ENCODE measurements at places on chromosomes 7 and 10.

DNA sequence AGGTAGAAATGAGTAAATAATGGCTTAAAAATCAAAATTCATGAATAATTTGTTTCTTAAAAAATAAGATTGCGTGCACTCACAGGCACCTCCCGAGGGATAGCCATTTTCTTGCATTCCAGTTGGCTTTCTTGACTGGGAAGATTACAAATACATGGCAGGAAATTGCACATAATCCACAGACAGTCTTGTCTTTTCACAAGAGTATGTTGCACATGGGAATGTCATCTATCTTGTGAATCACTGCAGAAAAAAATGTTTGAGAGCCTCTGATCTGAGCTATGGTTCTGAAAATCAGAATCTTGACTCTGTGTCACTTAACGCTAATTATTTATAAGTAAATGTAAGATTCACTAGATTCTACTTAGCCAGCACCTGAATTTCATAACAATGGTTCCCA is 74.1 kb upstream of the PRKG1 start:
- DNase-seq = no peak

DNA sequence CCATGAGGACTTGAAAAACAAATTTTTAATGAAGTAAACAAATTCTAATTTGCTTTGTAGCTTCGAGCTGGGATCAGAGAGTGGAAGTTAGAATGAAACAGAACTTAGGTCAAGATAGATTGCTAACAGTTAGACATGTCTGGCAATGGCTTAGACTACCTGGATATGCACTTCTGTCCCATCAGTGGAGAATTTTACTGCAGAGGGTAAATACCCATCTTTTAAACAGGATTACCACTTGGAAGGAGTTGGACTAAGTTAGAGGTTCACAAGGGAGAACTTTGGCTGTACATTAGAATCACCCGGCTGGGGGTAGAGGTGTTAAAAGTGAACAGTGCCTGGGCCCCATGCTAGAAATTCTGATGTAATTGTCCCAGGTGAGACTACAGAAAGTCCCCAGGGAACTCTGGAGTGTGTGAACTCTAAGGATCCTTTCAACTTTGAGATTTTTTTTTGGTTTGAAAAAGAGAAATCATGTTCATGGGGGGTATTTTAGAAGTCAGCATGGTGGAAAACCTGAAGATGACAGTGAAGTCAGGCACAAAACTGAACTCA is 35.5 kb downstream of the ENTPD1 start:
- no peak for DNase-seq

DNA sequence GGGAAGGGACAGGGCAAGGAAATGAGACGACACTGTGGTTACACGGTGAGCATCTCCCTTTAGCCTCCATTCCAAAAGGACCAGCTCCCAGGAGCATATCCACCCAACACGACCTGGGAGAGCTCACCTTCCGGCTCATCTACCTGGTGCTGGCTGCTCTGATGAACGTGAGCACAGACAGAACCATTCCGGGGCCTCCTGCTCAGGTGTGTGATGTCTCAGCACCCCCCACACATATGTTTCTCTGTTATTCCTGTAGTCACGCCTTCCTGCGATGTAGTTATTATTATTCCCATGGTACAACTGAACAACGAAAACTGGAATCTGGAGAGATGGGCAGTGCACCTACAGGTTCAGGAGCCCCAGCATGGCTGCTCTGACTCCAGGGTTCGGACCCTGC is 20.5 kb upstream of the GPR26 start:
- no peak for DNase-seq

DNA sequence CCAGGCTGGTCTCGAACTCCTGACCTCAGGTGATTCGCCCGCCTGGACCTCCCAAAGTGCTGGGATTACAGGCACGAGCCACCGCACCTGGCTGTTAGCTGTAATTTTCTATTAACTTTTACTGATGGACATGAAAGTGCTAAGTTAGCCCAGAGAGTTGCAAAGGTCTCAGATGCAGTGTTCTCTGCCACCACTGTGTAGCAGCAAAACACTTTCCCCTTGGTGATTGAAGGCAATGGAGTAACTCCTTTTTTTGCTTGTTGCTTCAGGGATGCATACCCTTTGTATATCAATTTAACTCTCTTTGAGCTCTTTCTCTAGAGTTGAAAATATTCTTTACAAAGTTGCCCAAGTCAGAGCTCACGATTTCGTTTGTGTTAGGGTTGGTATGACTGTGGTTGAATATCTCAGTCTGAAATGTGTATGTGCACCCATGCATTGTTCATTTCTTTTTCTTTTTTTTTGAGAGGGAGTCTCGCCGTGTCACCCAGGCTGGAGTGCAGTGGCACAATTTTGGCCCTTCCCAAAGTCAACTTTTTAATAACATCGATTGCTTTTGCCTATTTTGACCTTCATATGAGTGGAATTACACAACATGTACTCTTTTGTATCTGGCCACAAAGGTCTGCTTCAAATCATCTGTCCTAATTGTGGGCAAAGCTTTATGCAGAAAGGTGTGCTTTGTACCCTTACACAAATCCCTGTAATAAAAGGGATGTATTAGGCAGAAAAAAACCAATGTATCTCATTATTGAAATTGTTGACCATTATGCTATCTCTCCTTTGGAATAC is 52.6 kb downstream of the GTF2I start:
- no peak for DNase-seq

DNA sequence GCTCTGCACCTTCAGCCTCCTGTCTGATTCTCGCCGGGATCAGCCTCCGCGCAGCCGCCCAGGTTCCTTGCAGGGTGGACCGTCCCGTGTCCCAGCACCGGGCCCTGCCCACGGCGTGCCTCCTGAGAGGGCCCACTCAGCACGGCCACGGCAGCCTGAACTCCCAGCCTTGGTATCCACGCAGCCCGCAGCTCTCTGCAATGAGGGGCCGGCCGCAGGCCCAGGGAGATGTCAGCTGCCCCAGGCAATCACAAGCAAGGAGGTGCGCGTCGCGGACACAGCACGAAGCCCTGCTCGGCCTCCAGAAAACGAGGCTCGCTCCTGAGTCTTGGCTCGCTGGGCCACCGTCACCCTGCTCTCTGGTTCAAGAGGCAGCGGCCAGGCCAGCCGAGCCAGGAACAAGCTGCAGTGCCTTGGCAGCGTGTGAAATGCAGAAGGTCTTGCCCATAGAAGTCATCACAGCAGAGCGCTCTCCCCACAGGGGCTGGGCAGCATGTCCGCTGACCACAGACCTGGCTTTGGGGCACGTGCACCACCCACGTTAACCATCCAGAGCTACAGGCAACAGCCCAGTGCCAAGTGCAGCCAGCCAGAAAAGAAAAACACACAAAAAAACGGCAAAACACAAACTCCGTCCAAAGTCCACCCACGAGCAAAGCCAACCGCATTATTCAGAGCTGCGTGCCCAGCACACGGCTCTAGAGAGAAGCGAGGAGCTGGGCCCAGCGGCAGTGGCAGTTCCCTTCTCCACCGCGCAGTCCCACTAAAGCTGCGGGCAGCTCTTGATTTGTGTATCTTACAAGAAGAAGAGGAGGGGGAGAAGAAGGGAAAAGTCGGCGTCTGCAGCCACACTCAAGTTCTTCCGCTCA is 13.9 kb downstream of the GPER1 start:
- no peak for DNase-seq

DNA sequence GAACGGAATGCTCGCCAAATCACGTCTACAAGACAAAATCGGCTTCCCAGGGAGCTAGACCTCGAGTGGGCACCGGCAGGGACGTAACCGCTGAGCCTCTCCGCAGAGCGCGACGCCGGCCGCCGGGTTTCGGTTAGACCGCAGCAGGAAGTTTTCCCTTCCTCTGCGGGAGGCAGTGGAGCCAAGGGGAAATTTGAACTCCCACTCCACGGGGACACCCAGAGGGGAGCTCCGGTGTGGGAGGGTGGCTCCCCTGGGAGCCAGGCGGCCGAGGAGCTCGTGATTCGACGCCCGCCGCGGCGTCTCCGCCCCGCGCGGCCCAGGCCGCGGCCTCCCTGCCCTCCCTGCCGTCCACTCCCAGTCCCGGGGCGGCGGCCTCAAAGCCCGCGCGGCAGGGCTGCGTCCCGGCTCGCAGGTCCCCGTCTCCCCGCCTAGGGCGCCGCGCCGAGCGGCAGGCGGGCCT is 426 bp downstream of the SYPL1 start:
- DNase-seq = peak; percentile 10

DNA sequence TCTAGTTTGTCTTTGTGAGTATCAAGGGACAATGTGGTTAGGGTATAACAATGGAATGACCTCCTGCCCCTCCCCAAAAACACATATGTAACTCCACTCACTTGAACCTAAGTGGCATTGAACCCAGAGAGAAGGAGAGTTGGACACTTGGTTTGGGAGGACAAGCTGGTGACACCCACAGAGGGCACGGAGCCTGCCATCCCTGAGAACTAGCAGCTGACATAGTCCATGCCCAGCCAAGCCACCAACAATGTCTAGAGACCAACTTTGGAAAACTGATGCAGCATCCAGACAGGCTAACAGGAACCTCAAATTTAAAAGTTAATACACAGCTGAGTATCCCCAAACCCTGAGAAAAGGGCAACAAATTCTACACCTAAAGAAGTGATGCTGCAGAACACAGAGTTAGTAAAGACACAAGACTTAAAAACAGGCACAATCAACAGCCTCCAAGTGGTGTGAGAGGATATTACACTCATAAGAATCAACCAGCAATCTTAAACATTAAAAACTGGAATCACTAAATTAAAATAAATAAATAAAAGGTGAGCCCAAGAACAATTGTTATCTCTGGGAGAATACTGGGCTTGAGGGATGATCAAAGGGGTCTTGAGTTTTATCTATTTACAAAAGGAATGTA is 27.2 kb downstream of the NUDCD3 start:
- DNase-seq = no peak

DNA sequence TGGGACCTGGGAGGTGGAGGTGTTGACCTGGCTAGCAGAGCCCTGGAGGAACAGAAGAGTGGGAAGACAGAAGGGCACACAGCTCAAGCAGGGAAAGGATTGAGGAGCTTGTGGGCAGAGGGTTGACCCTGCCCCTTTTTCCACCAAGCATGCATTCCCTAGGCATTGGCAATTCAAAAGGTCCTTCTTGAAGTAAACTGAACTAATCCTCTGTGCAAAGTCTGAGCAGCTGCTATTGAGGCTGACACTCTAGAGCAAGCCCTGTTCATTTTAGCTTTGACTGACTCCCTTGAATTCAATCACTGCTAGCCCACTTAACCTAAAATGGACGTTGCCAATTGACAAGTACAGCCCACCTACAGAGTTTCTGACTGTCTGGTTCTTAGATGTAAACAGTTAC is 116.5 kb upstream of the TNS3 start:
- DNase-seq = no peak

- DNase-seq = no peak
Measured at GRCh38 chr10:93383562-93383981, 98.6 kb downstream of the MYOF start.

DNA sequence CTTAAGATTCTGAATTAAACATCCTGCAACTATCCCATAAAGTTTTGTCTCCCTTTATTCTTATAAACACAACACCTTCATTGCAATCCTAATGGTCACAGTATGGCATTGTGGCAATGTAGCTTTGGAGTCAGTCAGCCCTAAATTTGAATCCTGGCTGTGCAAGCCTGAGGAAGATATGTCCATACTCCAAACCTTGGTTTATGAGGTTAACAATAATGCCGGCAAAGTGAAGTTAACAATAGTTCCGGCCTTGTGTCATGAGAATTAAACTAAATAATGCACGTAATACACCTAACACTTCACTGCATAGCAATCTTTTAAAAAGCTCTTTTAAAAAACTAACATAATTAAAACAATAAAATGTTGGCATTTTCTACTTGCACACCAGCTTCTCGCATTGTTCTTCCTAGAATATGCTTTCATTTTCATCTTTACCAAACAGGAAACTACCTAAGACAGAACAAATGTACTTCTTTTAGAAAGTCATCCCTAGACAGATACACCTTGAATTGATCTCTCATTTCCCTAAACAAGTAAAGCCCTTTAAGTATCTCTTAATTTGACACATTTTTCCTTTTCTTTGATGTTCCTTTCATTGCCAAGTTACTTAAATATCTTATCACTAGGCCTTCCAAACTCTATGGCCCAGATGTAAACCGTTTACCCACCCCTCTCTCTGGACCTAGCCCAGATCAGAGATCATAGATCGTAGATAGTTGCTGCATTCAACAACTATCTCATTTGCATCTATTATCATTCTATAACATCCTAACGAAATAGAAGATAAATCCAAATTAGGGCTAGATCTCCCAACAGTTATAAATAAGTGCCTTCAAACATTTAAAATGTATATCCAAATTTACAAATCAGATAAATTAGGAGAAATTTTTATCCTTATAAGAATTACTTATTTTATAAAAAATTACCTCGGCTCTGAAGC is 66.7 kb downstream of the CREB3L2 start:
- no peak for DNase-seq

- DNase-seq = no peak
Measured at GRCh38 chr7:74103219-74103772, 19.7 kb downstream of the LIMK1 start.

DNA sequence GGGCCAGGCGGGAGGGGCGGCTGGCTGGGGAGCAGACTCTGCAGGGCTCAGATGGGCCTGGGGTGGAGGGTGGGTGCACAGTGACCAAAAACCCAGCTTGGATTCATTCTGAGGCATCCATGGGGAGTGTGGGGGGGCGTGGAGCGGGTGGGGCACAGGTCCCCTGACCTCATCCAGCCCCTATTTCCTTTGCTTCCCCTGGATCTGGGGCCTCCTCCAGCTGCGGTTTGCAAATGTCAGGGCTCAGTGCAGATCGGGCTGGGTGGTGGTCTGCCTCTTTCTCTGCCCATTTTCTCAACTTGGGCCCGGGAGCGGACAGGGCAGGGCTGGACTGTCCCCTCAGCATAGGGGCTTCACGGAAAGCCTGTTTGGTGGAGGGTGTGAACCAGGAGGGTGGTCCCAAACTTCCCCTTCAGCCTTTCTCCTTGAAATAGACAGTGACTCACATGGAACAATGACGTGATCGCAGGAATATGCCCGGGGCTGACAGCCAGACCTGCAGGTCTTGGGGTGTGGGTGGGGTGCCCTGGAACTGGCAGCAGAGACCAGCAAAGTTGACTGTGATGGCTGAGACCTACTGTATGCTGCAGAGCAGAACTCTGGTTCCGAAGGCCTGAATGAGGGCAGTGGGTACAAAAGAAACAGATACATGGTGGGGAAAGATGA is 72.9 kb upstream of the PODXL start:
- no peak for DNase-seq

- DNase-seq = no peak
Measured at GRCh38 chr7:95525503-95525902, 39.8 kb downstream of the ASB4 start.

- DNase-seq = no peak
Measured at GRCh38 chr10:43236176-43236850, 30.6 kb downstream of the RASGEF1A start.

GRCh38 chr7:31077484-31078362 is 25.6 kb downstream of the ADCYAP1R1 start:
- DNase-seq = no peak

GRCh38 chr7:55534262-55534915 is 37.9 kb downstream of the VOPP1 start:
- peak; percentile 24 for DNase-seq

DNA sequence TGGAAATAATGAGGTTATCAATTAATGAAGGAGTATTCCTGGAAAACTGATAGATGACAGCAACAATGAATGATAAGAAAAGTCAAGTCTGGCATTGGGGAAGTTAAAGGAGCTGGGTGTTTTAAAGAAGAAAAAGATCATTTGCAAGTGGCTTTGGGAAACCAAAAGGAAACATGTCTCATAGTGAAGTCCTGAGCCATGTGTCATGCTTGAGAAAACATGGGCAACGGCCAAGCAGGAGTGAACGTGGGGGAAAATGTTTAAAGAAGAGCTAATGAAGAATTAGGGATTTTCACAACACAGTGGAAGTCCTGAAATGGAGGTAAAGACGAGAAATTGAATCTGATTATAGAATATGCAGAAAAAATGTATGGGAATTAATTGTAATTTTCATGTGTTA is 1383.2 kb upstream of the CELF2 start:
- no peak for DNase-seq

Measured in stimulated activated CD8-positive, alpha-beta memory T cell treated with anti-CD3 and anti-CD28 coated beads, Interleukin-4, amount 100 ng/mL, for 4 hours (primary cell).